AG04450 (cell line): ENCODE measurements at places on chromosomes 7 and 10.

DNA sequence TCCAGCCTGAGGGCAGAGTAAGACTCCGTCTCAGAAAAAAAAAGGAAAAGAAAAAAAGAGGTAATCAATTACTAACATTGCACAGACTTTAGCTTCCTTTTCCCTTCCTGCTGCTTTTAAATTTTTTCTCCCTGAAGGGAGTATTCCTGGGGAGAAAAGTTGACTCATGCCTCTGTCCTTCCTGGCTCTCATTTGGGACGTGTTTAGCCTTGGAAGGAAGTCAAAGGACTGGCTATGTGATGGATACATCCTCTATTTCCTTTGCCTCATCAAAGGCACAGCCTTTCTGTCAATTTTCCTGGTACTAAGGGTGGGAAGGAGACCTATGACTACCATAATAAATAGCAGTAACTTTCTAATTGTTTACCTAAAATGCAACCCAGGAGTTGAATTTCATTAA lies 77.6 kb downstream of the ITGA8 start:
- no peak for DNase-seq

- no peak for DNase-seq
Observed at GRCh38 chr7:353746-354325, 63.9 kb downstream of the FOXL3 start.

- no peak for DNase-seq
Observed at GRCh38 chr7:158957510-158957906, 101.2 kb downstream of the DYNC2I1 start.

DNA sequence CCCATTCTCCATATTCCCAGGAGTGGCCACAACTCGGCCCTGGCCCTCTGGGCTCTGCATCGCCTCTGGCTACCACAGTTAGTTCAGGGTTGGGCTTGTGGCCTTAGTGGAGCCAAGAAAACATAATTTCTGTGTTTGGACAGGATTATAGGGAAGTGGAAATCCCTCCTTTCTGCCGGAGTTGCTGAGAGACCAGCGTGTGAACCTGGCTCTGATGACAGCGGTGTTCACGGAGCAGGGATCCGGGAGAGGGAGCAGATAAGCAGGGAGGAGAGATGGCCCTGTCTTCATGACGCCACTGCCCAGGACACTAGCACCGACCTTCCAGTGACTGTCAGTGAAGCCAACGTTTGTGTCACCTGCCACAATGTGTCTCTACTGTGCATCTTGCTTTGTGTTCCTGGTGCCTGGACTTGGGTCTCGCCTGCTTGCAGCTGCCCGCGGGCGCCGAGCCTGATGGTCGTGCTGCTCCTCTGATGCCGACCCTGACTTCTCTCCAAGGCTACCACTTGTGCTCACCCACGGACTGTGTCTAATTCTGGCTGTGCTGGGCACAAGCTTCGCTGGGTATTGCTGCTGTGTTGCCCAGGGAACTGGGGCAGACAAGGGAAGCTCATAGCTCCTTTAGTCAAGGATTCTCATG lies 67.0 kb upstream of the VIPR2 start:
- no peak for DNase-seq

GRCh38 chr7:159034394-159034793 lies 110.3 kb downstream of the VIPR2 start:
- DNase-seq: no peak

GRCh38 chr7:122546496-122546895 lies 152.4 kb downstream of the RNF133 start:
- DNase-seq: no peak

GRCh38 chr7:17939606-17940301 lies 540 bp downstream of the SNX13 start:
- DNase-seq: no peak

DNA sequence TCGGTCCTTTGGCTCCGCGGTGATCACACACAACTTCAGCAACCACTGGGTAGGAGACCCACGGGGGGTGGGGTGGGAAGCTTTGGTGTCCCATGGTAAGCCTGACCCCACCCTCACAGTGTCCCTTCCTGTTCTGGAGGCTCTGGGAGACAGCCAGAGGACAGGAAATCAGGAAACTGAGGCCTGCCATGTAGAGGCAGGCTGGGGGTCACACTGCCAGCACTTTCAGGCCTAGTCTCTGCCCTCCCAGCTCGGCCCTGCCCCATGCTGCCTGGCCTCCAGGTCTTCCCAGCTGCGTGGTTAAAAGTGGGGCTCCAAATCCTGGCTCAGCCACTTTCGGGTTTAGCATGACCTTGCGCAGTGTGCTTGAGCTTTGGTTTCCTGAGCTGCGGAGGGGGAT lies 10.9 kb downstream of the AQP1 start:
- DNase-seq: no peak

GRCh38 chr10:6518791-6519429 lies 61.2 kb downstream of the PRKCQ start:
- no peak for DNase-seq

DNA sequence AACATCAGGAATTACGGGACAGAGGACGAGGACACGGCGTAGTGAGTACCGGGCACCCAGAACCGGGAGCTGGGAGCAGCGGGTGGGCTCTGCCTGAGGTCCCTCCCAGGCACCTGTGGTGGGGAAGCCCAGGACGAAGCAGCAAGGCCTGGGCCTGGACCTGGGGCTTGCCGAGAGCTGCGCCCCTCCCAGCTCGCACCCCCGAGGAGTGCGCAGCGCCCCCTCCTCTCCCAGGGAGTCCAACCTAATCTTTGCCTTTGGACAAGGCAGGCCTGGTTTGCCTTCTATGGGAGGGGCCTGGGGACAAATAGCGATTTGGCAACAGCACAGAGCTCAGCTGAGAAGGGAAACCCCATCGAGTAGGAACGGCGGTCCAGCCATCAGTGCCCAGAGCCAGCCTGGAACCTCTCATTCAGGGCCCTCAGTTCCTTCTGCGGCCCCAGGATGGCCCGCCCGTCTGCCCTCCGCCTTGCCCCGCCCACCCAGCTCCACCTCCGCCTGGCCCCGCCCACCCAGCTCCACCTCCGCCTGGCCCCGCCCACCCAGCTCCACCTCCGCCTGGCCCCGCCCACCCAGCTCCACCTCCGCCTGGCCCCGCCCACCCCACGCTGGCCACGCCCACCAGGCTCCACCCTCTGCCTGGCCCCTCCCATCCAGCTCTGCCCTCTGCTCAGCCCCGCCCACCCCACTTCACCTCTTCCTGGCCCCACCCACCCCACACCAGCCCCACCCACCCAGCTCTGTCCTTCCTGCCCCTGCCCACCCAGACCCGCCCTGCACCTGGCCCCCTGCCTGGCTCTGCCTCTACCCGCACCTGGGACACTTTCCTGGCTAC lies 32.5 kb upstream of the KNDC1 start:
- DNase-seq: no peak

GRCh38 chr7:29606287-29606721 lies 42.7 kb downstream of the PRR15 start:
- DNase-seq: no peak
